G401 (cell line): ENCODE measurements at places on chromosomes 3 and 15.

DNA sequence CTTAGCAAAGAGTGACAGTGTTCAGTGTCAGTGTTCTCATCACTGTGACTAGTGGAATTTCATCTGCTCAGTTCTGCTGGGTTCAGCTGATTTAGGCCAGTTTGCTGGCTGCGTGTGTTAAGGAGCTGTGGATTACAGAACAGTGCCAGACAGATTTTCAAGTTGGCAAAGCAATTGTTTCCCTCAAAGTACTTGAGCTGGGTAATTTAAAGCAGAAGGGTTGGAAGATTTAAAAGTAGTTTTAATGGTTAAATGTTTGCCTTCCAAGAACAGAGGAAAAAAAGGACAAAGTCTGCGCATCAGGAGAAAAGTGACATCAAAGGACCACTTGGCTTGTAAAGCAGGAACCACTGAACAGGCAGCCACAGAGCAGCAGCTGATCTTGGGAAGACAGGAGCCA is 8.7 kb downstream of the ESYT3 start:
- no peak for DNase-seq

GRCh38 chr15:84666373-84666772 is 8.4 kb upstream of the NMB start:
- no peak for DNase-seq

DNA sequence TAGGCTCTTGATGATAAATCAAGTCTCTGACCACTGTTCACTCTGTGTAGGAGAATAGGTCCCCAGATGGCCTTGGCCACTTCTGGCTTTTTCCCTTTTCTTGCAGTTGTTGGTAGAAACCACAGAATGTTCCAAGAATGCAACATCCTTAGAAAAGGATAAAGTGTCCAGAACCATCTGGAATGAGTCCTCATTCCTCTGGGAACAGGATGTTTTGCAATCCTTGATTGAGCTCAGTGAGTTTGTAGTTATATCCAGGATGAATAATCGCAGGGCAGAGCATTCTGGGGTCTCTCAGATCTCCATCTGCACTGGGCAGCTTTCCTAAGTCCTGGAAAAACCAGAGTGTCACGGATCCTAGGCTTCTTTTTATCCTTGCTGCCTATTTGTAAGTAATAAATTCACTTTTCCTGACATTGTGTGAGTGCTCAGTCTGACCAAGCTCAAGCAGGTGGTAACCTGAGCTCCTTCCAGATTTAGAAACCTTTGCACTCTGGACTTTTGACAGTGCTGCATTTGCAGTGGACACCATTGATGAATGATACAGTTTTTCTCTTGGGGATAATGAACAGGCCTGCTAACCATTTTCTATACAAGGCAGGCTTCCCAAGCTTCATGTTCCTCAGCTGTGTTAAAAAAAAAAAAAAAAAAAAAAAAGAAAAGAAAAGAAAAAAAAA is 1028.6 kb downstream of the OTOL1 start:
- no peak for DNase-seq

GRCh38 chr3:74814181-74814580 is 199.7 kb upstream of the CNTN3 start:
- DNase-seq = no peak

- no peak for DNase-seq
Observed at GRCh38 chr3:176491084-176491483, 706.2 kb downstream of the TBL1XR1 start.

DNA sequence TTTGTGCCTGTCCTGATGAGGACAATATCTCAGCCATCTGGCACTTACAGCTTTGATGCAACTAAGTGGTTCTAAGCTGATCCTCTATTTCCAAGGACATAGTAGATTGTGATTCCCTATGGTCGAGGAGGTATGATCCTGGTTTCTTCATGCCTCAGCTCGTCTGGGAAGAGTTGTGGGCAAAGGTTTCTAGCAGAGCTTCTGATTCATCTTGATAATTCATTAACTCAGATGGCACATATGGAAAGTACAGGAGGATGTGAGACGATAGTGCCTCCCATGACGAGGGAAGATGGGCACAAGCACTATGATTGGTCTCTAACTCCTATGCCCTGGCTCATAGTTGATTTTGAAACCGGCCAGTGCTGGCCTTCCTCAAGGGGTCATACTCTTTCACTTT is 334.2 kb upstream of the SEMA6D start:
- DNase-seq = no peak

DNA sequence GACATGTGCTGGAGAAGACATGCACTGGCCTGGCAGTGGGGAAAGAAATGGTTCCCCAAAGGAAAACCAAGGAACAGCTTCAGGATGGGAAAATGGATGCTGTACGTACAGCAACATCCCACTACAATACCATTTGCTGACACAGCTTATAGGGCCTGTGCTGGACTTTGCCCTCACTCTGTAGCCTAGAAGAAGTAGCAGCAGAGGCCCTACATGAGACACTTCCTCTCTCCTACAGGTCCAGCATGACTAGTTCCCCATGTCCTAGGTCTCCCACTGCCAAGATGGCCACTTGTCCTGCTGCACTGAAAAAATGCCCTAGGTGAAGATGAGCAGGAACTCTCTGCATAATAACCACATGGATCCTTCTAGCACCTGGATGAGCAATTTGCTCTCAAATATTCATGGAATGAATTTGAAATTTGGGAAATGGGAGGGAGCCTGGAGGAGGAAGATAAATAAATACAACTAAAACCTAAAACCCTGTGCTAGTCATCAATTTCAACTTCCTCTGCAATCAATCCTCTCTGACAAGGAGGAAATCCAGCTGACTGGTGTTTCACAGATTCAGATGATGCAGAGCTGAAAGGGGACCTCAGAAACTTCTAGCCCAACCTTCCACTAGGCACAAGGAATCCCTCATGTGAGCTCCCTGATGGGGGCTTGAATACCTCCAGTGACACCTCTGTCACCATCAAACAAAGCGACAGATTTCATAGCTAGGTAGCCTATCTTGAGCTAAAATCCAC is 514.3 kb upstream of the PPP2R3A start:
- DNase-seq = no peak

GRCh38 chr3:108153451-108153981 is 62.7 kb upstream of the CD47 start:
- peak; percentile 20 for DNase-seq

DNA sequence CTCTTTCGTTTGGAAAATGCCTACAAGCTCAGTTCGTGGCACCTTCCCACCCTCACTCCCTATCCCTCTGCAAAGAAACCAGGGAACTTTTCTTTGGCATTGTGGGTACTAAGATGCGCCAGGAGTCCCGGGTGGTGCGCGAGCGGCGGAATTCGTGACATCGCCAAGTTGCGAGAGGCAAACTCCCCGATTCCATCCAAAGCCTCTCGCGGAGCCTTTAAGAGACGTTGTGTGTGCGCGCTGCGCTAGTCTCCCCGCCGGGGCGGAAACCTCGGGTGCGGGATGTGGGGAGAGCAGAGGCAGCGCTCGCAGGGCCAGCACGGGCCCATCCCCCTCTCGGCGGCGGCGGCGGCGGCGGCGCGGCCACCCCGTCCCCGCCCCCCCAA is 443 bp upstream of the NR2F2 start:
- peak; percentile 68 for DNase-seq

DNA sequence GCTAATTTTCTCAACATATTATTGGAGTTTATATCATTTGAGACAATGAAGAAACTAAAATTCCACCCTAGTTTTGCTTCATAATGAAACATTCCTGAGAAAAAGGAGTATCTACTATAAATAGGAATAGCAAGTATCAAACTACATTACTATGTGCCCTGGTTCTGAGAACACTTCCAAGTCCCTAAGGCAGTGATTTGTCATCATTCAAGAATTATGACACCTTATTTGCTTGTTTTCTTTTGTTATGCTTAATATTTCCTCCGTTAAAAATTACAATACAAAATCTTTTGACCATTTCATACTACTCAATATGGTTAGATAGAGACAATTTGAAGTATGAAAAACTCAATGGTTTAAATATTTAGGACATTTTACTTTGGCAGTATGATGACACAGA is 707.8 kb upstream of the GOLIM4 start:
- no peak for DNase-seq

DNA sequence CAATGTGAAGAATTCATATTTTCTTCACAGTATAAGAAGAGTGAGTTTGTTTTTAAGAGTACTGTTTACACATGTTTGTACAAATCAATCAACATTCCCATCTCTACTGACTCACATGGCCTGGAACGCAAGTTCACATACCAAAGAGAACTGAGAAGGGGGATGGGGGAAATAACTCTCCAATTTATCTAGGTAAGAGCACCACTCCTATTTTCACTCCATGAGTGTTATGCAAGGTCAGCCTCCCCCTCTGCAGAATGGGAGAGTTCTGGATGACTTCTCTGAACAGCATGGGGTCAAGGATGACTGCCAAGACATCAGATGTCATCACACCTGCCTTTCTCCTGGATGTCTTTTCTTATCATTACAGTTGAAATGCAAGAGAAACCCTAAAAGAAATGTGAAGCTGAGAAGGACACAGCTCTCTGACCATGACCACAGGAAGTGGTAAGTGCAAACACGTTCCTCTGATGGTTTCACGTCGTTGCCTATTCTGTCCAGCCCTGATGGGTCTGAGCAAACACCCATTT is 95.2 kb downstream of the SEMA6D start:
- DNase-seq = peak; percentile 1

- DNase-seq = no peak
Observed at GRCh38 chr15:99310745-99311144, 59.5 kb downstream of the LRRC28 start.

- no peak for DNase-seq
Observed at GRCh38 chr3:107970993-107971580, 119.7 kb downstream of the CD47 start.

- DNase-seq = no peak
Observed at GRCh38 chr3:156016902-156017301, 103.5 kb upstream of the KCNAB1 start.

GRCh38 chr3:66047311-66048050 is 8.8 kb upstream of the MAGI1 start:
- DNase-seq = no peak

GRCh38 chr3:47018269-47018611 is 38.8 kb downstream of the NBEAL2 start:
- DNase-seq = no peak

DNA sequence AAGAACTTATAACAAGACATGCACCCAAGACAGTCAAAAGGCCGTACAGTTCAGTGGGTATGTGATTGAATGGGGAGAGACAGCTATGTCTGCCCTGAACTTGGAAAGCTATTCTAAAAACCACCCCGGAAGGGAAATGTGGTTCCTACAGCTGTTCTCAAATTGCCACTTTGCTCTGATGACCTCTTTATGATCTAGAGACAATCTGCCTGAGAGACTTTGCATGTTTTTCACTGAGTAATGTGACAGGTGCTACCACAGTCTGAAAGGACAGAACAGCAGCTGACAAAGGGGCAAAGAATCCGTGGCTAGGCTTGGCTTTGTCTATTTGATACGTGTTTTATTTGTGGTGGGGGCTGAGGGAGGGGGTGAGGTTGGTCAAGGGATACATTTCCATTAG is 148.3 kb upstream of the NPHP3 start:
- no peak for DNase-seq

DNA sequence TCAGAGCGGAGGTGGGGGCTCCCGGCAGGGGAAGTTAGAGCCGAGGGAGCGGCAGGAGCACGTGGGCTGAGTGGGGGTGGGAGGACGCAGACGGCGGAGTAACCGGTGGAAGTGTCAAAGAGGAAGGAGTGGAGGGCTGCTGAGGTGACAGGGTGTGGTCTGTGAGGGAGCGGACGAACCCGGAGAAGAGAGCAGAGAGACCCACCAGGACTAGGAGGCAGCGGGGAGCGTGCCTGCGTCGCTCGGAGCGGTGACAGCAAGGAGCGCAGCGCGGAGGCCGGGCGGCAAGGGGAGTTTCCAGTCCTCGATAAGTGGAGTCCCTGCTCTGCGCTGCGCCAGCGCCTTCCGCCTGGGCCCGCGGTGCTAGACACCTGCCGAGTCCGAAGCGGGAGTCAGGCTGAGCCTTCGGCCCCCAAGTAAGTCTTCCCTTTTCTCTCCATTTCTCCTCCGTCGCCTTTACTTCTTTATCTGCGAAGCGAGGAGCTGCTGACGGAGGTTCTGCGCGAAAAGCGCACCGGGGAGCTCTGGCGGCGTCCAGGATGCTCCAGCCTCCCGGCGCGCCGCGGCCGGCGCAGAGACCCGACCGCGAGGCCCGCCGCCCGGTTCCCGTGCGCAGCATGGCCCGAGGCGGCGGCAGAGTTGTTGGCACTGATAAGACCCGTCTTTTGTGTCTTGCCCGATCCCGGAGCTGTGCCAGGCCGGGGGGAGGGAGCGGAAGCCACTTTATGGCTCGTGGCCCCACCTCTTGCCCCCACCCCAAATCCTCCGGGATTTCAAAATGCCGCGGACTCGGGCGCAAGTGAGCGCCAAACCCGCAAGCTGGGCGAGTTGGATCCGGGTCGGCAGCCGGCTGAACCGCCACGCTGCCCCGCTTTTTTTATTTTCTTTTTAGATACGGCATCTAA is 533.0 kb upstream of the SEMA6D start:
- no peak for DNase-seq

- no peak for DNase-seq
Observed at GRCh38 chr15:47588958-47589357, 128.3 kb upstream of the SEMA6D start.

DNA sequence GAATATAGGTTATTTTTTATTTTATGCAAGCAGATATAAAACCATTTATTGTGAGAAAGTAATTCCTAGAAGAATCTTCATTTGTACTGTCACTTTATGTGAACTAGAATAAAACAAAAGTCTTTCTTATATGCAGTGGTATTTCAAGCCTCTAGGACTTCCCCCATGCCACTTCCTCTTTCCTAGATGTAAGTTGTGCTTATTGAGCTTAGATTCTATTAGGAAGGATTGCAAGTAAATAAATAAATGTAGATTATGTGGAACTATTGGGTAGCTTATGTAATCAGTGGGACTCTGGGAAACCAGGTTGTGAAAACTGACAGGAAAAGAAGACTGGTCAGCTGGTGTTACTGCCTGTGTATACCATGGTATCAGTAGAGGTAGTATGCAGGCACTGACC is 169.7 kb downstream of the RSRC1 start:
- DNase-seq = no peak

GRCh38 chr15:64158363-64159134 is 4.3 kb downstream of the PPIB start:
- DNase-seq = no peak

- no peak for DNase-seq
Observed at GRCh38 chr3:26087751-26088150, 297.9 kb downstream of the OXSM start.
